A549 treated with CORT108297 at 1 μM for 4 hours (cell line): ENCODE measurements at places on chromosomes 13 and 19. TPM values are rescaled to one million over a fixed set of nuclear protein-coding genes. Genes with fewer than 3 reads are reported as not detected.

ADGRE3 gene
- total RNA-seq, result not detected in 5 replicates

COPE gene
- 137 to 173 TPM (median 169 TPM) in 5 replicates for total RNA-seq

SLC25A41 gene
- 0.09 to 0.17 TPM (median 0.15 TPM) in 4 of 5 replicates, not detected in the other for total RNA-seq

IGFL2 gene
- total RNA-seq, result 0.32 to 1.3 TPM (median 0.74 TPM) in 5 replicates

DZIP1 gene
- 9.7 to 13.6 TPM (median 13.0 TPM) in 5 replicates for total RNA-seq

UBE2M gene
- 130 to 147 TPM (median 141 TPM) in 5 replicates for total RNA-seq

GADD45B gene
- 46.4 to 60.8 TPM (median 52.8 TPM) in 5 replicates for total RNA-seq

ANGPTL8 gene
- not detected in 5 replicates for total RNA-seq

CBARP gene
- 2.3 to 4.9 TPM (median 4.5 TPM) in 5 replicates for total RNA-seq

STOML3 gene
- total RNA-seq, result not detected in 5 replicates

BRSK1 gene
- total RNA-seq, result 3.3 to 5.4 TPM (median 4.0 TPM) in 5 replicates

GSX1 gene
- total RNA-seq, result not detected in 5 replicates

PSG4 gene
- 0.60 to 1.1 TPM (median 0.82 TPM) in 5 replicates for total RNA-seq

SLC1A5 gene
- total RNA-seq, result 235 to 281 TPM (median 252 TPM) in 5 replicates

FCGBP gene
- 0.45 to 1.2 TPM (median 0.91 TPM) in 5 replicates for total RNA-seq

COLGALT1 gene
- total RNA-seq, result 54.8 to 78.8 TPM (median 71.2 TPM) in 5 replicates

ODAD3 gene
- 1.1 to 1.5 TPM (median 1.3 TPM) in 5 replicates for total RNA-seq

IL17D gene
- total RNA-seq, result 0.88 to 1.6 TPM (median 1.0 TPM) in 5 replicates

FREM2 gene
- total RNA-seq, result not detected in 5 replicates

DLEU7 gene
- total RNA-seq, result not detected in 5 replicates

BICRA gene
- 10.7 to 16.1 TPM (median 13.6 TPM) in 5 replicates for total RNA-seq
